Adipocyte (in vitro differentiated cells): ENCODE measurements at places on chromosomes 1 and 21.

DNA sequence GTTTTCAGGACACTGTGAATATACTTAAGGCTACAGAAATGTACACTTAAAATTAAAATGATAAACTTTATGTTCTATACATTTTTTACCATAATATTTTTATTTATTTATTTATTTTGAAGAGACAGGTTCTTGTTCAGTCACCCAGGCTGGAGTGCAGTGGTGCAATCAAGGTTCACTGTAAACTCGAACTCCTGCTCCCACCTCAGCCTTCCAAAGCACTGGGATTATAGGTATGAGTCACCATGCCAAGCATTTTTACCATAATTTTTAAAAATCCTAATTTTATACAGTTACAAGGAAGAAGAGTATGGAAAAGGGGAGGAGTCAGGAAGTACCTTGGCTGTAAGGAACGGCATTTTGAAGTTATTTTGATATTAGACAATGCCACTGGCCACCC lies 23.6 kb upstream of the ANGPTL3 start:
- no peak for DNase-seq

DNA sequence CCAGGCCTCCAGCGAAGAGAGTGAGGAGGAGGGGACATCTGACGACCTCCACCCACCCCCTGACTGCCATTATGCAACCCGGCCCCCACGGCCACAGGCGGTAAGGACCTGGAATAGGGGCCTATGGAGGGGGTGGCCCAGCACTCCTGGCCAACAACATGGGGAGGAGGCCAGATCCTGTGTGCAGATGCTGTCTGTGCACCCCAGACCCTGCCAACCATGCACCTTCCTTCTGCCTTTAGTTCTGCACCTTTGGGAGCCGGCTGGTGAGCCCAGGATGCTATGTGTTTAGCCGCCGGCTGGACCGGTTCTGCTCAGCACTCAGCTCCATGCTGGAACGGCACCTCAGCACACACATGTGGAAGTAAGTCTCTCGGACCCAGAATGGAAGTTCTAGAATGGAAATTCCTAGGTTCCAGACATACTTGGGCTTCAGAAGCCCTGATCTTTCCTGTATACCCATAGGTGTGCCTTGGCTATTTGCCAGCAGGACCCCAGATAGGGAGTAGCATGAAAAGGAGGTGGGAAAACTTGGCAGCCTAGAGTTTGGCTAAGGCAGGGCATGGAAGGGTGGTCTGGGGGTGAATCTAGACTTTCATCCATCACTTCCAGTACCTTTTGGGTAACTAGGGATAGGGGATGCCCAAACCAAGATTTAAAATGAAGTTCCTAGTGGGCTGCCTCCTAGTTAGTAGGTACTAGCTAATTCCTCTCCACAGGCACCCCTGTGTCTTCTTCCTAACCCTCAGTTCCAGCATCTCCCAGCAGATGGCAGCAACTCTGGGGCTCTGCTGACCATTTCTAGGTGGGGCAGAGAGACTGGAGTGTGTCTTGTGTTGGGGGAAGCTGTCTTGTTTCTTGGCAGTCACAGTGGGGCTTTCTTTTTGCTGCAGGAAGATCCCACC lies 3.6 kb upstream of the CYB561D1 start:
- peak; percentile 85 for DNase-seq

GRCh38 chr1:224873434-224874369 lies 55.8 kb upstream of the DNAH14 start:
- DNase-seq: peak; percentile 79

DNA sequence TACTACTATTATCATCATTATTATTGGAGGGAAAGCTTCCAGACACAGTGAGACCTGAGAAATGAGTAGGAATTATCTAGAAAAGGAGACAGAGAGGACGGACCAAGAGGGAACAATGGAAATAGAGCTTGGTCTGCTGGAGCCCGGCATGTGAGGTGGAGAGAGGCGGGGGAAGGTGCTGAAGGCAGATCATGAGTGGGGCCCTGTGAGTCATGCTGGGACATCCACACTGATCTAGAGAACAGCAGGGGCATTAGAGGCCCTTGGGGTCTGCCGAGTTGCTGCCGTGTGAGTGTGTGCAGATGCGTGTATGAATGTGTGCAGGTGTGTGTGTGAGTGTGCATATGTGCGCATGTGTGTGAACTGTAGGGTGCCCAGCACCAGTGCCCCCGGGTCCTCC lies 65.7 kb downstream of the TMCO4 start:
- DNase-seq: no peak

GRCh38 chr1:26469558-26469957 lies 2.7 kb upstream of the HMGN2 start:
- no peak for DNase-seq

- DNase-seq: no peak
These were observed 2.2 kb downstream of the RALGPS2 start for GRCh38 chr1:178727014-178727895.

- no peak for DNase-seq
These were observed 64.1 kb downstream of the WDR4 start for GRCh38 chr21:42815217-42815616.

- DNase-seq: no peak
These were observed 5.0 kb downstream of the FYB2 start for GRCh38 chr1:56814205-56814604.

- DNase-seq: peak; percentile 89
These were observed at the start of gene MTARC2 for GRCh38 chr1:220748089-220748934. MTARC2 (plus strand) TSS chr1:220748322; CDS start chr1:220748532, 210 bp downstream.

DNA sequence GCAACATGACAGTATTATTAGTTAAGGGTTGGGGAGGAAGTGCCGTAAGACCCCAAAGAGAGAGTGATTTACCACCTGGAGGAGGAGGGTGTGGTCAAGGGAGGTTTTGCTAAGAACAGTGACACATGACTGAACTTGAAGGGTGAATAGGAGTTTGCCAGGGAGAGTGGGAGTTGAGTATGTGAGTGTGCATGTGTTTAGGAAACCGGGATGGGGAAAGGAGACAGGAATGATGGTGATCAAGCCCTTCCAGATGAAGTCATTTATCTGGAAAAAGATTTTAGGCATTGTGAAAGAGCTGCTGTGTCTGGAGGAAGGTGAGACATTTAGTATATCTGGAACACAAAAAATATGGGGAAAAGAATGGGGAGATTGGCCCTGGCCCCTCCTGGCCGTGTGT lies 28.1 kb upstream of the IL10 start:
- DNase-seq: no peak

DNA sequence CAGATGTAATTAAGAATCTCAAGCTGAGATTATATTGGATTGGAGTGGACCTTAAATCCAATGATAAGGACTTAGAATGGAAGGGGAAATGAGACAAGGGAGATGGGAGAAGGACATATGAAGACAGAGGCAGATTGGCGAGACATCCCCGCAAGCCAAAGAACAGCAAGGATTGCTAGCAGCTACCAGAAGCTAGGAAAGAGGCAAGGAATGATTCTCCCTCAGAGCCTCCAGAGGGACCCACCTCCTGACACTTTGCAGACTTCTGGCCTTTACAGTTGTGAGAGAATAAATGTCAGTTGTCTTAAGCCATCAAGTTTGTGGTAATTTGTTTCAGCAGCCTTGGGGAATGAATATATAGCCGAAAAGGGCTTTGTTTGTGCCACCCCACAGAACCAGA lies 20.7 kb downstream of the METTL13 start:
- no peak for DNase-seq
